Left cardiac atrium (tissue), 4 donors: ENCODE measurements at places on chromosomes 6 and 20. TPM values are rescaled to one million over a fixed set of nuclear protein-coding genes. Genes with fewer than 3 reads are reported as not detected.

- DNase-seq = no peak
These were observed 30.2 kb downstream of the CHRNA4 start for GRCh38 chr20:63330940-63331339.

DNA sequence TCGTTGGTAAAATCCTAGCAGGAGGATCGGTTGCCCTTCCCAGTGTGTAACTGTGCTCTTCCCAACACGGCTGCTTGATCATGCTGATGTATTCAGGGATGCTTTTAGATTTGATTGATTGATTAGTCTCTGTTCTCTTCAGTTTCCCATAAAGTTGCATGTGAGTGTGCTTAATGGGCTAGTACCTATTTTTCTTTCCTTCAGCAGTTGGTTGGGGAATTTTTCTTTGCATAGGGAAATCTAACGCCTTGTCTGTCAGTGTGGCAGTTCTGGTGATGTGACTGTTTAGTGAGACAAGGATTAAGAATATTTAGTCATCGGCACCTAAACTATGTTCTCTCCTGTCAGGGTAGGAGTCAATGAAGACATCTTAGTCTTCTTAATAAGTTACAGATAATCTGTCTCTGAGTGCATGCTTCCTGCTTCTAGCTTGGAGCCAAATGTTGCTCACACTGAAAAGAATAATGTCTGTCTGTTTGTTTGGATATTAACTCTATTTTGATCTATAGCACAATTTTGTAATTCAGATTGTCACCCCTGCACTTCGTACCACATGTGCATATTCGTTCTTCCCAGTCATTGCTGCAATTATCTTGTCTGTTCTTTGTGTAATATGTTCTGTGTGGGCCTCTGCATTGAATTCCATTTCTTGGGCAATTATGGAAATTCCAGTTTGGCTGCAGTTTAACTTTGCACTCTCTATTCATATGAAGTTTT, 169.9 kb downstream of the EDN1 start:
- no peak for DNase-seq

DNA sequence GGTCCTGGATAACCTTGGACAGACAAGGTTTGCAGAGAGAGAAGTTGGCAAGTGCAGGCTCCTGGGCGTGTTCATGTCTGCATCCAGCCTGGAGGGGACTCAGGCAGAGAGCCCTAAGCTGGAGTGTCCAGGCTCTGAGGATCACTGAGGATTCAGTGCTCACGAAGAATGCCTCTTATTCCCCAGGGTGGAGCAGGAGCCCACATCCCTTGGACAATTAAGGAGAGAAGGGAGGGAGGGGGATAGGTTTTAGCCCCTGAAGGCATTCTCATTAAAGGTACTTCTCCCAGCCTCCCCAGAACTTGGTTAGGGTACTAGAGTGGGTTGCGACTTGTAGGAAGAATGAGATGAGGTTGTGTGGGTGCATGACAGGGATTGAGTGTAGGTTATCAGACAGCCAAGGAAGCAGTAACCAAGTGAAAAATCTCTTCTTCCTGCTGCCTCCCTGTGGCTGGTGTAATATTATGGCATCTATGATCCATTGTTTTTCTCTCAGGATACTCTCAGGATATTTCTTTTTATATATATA, 680 bp downstream of the HLA-DPB1 start:
- DNase-seq = no peak

DNA sequence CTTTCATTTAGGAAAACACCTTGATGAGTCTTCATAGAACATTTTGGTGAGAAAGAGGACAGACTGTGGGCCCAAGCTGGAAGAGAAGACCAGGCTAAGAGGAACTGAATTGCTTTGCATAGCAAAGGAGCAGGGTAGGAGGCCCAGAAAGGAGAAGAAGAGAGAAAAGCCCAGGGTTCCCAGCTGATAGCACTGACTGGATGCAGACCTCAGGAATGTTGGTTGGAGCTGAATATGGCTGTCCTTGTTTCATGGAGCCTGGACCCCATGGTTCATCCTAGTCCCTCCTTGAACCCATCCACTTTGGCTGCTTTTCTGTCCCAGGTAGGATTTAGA, 18.0 kb upstream of the ZFAND3 start:
- no peak for DNase-seq

DNA sequence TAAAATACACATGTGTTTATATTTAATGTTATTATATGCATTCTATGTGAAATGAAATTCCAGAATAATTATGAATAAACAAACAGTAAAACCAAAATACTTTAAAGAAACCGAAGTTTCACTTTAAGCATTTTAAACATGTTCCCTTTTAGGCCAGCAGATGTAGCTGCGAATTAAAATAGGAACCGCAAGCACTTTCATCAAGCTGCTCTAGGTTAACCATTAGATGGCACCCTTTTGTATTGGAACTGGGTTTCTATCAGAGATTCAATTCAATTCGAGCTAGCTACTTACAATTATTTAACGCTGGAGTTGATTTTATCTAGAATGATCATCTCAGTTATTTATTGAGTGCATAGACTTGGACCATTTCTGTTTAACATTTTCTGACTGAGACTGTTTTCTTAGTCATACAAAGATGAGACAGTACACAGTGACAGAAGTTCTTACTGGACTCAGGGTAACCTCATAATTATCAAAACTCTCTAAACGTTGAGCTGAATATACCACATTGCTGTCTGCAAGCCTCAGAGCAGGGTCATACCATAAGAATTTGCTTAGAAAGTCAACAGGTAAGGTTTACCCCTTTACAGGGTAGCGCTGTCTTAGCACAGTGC, 8.5 kb downstream of the TMEM242 start:
- no peak for DNase-seq

DNA sequence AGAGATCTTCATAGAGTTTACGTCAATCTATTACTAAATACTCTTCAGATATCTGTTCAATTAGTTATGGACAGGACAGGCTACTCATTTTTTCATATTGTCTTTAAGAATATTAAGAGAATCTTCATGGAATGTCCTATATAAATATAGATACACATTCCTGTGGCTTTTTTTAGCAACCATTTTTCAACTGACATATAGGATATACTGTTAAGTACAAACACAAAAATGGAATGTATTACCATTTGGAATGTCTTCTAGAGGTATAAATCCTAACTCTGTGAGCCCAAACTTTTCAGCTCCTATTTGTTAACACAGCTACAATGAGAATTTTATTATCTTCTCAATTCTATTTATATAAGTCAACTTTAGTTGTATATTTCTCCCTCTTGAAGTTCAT, 239.6 kb upstream of the DEFB112 start:
- DNase-seq = no peak

The FABP7 gene
- not detected for total RNA-seq

The BPI gene
- total RNA-seq = not detected

The MATN4 gene
- not detected for total RNA-seq

The OR14J1 gene
- not detected for total RNA-seq

The SIRPB2 gene
- total RNA-seq = 5.4 TPM

The SLC17A3 gene
- total RNA-seq = not detected
